Stimulated activated CD8-positive, alpha-beta memory T cell treated with anti-CD3 and anti-CD28 coated beads, Interleukin-7, amount 100 ng/mL, for 1 hour (primary cell): ENCODE measurements at places on chromosomes 12 and 14.

GRCh38 chr14:104588066-104588857, 8.7 kb downstream of the C14orf180 start:
- no peak for DNase-seq

- no peak for DNase-seq
Observed at GRCh38 chr12:24400533-24400932, 451.1 kb upstream of the SOX5 start.

GRCh38 chr12:8701046-8701660, 3.4 kb downstream of the RIMKLB start:
- no peak for DNase-seq

- no peak for DNase-seq
Observed at GRCh38 chr14:94458096-94458495, 5.5 kb upstream of the SERPINA11 start.

DNA sequence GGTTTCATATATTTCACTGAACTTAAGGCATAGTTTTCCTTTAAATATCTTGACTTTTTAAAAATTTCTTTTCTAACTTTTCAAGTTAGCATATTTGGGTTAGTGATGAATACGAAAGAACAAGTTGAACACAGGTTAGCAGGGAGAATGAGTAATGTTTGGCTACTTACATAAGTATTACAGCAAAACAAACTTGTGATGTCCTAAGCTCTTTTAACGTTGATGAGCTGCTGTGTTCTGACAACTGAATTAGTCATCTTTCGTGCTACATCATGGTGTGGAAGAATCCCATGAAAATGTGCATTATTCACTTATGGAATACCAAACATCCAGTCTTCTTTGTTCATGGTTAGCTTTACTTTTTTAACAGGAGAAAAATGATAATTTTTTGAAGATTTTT, 36.3 kb upstream of the PDZRN4 start:
- no peak for DNase-seq

GRCh38 chr12:57603815-57604453, 690 bp upstream of the DTX3 start:
- DNase-seq, result no peak

GRCh38 chr12:117202033-117202432, 11.8 kb upstream of the FBXO21 start:
- no peak for DNase-seq
